Right atrium auricular region (tissue), 2 donors: ENCODE measurements at places on chromosomes 5 and 9.

DNA sequence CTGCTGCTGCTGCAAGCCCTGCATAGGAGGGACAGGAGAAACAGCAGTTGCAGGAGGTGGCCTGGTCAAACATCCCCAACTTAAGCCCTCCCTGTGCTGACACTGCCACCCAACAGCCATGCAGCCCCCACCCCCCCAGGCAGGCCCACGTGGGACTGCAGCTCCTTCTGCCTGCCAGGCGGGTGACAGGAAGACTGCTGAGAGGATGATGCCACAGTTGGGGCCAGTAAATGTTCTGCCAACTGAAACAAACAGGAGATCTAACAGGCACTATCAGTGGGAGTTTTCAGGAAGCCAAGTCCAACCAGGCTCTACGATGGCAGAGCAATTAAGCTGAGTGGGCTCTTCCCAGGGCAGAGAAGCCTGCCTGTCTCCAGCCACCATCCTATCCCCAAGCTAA is 31.1 kb downstream of the DIRAS2 start:
- H3K4me3 ChIP-seq, result no peak overlapping the region
- no peaks in the 10 kb centered on the region for H3K4me1 ChIP-seq
- no peaks in the 10 kb centered on the region for H3K36me3 ChIP-seq
- H3K27me3 ChIP-seq, result no peaks in the 10 kb centered on the region

DNA sequence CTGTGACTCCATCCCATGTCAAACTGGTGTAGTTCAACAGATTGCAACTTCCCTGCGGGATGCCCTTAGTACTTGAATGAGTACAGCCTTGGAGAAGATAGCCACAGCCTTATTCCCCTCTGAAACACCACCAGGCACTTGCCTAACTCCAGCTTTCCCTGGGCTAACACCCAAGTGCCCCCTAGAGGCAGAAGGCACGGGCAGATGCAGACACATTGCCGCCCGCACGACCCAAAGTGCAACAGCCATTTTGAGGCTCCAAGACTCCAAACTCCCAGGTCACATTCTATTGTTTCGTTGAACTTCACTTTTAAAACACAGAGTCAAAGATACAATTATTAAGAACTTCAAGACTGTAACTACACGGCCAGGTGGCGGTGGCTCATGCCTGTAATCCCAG is 163.6 kb upstream of the CDH6 start:
- H3K27ac ChIP-seq, result no peak overlapping the region
- no peak for DNase-seq
- H3K27me3 ChIP-seq, result no peaks in the 10 kb centered on the region
- no peak overlapping the region for H3K4me3 ChIP-seq
- no peaks in the 10 kb centered on the region for H3K4me1 ChIP-seq

GRCh38 chr9:3719286-3719685 is 193.5 kb upstream of the RFX3 start:
- DNase-seq, result no peak
- no peaks in the 10 kb centered on the region for H3K27me3 ChIP-seq
- H3K36me3 ChIP-seq, result no peaks in the 10 kb centered on the region
- H3K4me1 ChIP-seq, result no peaks in the 10 kb centered on the region

GRCh38 chr5:68898951-68899471 is 194.8 kb upstream of the SLC30A5 start:
- no peak overlapping the region for H3K4me3 ChIP-seq
- H3K27me3 ChIP-seq, result no peaks in the 10 kb centered on the region
- H3K27ac ChIP-seq, result no peak overlapping the region
- no peaks in the 10 kb centered on the region for H3K4me1 ChIP-seq

DNA sequence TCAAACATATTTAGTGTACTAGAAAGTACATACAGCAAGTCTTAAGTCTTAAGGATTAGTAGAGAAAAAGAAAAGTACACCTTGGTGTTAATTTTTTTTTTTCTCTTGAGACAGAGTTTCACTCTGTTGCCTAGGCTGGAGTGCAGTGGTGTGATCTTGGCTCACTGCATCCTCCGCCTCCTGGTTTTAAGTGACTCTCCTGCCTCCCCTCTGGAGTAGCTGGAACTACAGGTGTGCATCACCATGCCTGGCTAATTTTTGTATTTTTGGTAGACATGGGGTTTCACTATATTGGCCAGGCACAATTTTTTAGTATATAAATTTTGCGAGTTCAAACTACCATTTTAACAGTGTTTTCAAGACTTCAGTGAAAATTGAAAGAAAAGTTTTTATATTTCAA is 1941.1 kb upstream of the CDH6 start:
- DNase-seq, result no peak
- H3K27ac ChIP-seq, result no peak overlapping the region
- no peaks in the 10 kb centered on the region for H3K27me3 ChIP-seq
- no peaks in the 10 kb centered on the region for H3K36me3 ChIP-seq
- no peak overlapping the region for H3K4me3 ChIP-seq

- H3K27ac ChIP-seq, result no peak overlapping the region
- DNase-seq, result no peak
These were observed 122.5 kb upstream of the RUSC2 start for GRCh38 chr9:35367451-35367850.
